CD4-positive, alpha-beta T cell treated with Interferon alpha-2 for 1 hour (primary cell): ENCODE measurements at places on chromosomes 3 and 15.

- DNase-seq, result no peak
These were observed 4.6 kb upstream of the CTNNB1 start for GRCh38 chr3:41194701-41195100.

DNA sequence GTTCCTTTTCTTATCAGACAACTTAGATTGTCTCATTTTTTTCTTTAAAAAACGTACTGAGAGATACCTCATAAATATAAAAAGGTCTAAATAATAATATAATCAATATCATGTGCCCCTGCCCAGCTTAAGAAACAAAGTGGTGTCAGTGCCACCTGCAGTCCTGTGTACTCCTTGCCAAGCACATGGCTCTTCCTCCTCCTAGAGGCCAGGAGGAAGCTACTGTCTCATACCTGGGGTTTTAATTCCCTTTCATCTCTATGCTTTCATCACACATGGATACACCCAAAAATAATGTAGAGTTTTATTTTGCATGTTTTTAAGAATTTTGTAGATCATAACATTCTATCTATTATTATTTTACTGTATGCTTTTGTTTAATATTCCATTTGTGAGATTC lies 98.6 kb upstream of the C15orf61 start:
- DNase-seq, result no peak

GRCh38 chr15:94259863-94260262 lies 28.5 kb downstream of the MCTP2 start:
- DNase-seq, result no peak

DNA sequence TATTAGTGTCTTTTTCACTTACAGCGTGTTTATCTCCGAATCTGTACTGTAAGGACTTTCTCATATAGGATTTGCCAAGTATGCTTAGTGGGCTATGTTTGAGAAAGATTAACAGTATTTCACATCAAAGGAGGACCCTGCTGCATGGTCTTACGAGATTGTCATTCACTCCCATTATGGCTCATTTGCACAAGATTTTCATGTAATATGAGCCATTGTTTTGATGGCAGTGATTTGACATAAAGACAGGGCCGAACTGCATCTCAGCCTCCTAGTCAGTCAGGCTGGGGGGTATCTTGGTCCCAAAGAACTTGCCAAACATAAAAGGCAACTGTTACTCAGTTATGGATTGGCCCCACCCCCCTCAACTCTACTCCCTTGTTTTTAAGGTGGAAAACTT lies 205.9 kb downstream of the ZIC1 start:
- DNase-seq, result no peak

- DNase-seq, result no peak
These were observed 64.5 kb downstream of the NPTN start for GRCh38 chr15:73568564-73569280.

DNA sequence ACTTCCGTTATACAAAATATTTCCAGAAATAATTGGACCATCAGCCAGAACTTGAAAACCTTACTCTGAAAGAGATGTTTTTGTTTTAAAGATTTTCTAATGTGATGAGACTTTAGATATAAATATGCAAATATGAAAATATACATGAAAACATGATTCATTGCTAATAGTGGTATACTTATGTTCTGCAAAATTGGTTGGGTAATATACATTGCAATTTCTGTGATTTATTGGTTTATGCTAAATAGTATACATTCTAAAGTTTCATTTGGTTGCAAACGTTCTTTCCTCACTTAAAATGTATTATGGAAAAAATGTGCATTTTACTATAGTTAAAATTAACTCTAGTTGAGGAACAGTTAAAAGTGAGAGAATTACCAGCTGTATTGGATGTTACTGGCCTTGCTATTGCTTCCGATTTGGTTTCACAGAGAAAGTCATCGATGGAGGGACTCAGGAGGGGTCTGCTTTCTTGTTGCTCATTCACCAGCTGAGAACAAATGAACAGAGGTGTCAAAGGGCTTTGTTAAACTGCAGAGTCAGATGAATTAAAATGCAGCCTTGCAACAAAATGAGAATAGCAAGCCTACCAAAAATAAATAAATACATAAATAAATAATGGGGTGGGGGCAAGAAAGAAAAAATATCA lies 149.3 kb downstream of the PEX5L start:
- DNase-seq, result no peak

DNA sequence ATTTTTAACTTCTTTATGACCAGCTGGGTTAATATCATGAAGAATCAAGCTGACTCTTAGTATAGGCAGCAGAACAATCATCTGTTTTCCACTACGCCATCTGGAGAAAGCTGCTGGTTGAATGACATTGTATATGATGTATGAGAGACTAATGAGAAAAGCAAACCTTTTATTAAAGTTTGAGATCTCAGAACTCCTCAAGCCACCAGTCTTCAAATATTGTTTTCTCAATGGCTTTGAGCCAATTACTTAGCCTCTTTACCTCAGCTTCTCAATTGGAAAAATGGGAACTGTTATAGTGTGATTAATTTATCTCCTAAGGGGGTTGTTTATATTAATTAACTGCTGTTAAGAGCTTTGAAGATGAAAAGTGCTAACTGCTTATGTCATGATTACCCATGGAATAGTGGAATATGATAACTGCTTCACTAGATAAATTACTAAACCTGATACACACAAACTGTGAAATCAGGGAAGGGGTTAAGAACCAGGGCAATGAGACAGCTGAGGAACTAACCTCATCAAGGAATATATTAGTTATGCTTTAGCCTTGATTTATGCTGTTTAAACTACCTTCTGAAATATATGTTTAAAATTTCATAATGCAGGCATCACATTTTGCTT lies 330.1 kb downstream of the SOX2 start:
- no peak for DNase-seq

GRCh38 chr3:50503504-50504342 lies at the start of gene CACNA2D2:
CACNA2D2 (minus strand) TSS chr3:50503634; CDS start chr3:50503423, 211 bp downstream.
- DNase-seq, result peak; percentile 82

GRCh38 chr3:134232151-134232550 lies 18.5 kb downstream of the RYK start:
- DNase-seq, result no peak

- no peak for DNase-seq
These were observed 31.7 kb downstream of the NR2F2 start for GRCh38 chr15:96362011-96362754.

GRCh38 chr15:62940755-62941361 lies 101.7 kb upstream of the TPM1 start:
- DNase-seq, result no peak
